ENCODE measurements at places on chromosomes 7 and 10.
A peak's percentile ranks its signal among the peaks of the same experiment; 100 is the strongest.

DNA sequence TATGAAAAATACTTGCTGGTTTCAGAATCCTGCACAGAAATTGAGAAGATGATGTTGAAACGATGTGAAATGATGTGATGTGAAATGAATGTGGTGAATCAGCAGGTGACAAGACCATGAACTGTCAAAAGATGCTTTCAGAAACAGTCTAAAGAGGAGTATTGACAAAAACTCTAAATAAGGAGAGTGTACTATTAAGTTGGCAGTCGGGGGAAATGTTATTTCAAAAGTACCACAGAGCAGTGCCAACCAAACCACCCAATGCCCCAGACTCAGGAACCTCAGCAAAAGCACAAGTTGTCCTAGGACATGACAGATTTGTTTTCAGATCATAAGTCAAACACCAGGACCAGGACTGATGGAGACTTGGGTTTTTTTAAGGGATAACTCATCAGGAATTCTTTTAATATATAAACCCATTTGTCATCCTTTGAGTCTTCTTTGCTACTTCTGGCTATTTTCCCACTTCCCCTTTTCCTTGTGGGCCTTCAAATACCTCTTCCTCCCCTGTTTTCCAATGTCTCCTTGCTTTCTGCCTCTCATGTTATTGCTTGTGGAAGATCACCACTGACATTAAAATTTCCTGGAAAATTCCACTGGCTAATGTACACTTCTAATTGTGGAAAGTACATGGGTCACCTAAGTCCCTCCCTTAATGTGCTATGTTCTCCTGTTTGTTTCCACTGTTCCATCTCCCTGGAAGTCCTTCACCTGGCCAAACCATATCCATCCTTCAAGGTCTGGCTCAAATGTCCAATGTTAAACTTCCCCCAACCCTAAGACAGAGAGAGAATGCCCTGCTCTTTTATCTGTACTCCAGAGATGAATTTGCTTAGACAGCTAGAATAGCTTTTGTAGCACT, 10.2 kb upstream of the PPP1R3C start:
- DNase-seq, result peak; percentile 53

- no peak for DNase-seq
Measured at GRCh38 chr7:154431045-154431444, 378.8 kb downstream of the DPP6 start.

GRCh38 chr7:115038158-115038557, 116.3 kb downstream of the MDFIC start:
- DNase-seq, result no peak

- no peak for DNase-seq
Measured at GRCh38 chr7:29099896-29100847, 46.2 kb downstream of the CPVL start.

GRCh38 chr7:134004829-134005505, 122.2 kb upstream of the LRGUK start:
- DNase-seq, result no peak

- peak; percentile 2 for DNase-seq
Measured at GRCh38 chr10:99484626-99485581, 47.8 kb upstream of the NKX2-3 start.

- no peak for DNase-seq
Measured at GRCh38 chr7:107890493-107890961, 456 bp upstream of the DLD start.

GRCh38 chr10:77079592-77080300, 557.9 kb downstream of the KCNMA1 start:
- no peak for DNase-seq

DNA sequence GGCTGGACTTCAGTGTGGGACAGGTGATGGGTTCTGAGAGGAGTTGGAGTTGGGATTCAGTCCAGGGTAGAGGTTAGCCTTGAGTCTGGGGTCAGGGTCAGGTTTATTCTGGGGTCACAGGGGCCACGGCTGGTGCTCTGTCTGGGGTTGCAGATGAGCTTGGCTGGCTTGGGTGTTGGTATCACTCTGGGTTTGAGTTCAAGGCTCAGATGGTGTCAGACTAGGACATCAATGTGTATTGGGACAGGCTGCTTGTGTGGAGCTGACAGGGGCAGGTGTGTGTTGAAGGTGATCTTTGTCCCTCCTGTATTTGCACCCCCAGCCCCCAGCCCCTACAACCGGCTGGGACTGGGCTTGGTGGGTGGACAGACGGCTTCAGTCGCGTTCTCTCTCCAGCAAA, 26.8 kb downstream of the TMEM270 start:
- DNase-seq, result no peak

GRCh38 chr10:21052709-21053104, 155.6 kb upstream of the NEBL start:
- DNase-seq, result no peak

DNA sequence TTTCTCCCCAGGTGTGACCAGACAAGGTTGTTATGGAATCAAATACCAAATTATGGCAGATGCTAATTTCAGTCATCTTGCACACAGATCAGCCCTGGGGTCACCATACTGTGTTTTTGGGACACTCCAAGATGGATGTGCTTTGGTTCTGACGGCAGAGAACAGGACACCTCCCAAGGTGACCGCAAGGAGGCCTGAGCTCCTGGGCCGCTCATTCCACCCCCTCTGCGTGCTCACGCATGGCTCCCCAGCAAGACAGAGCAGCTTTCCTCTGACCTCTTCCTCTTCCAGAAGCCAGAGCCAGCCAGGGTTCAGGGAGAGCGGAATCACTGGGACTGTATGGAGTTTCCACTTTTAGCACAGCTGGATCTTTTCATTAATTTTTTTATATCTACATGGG, 402.8 kb downstream of the DNAJB6 start:
- no peak for DNase-seq

GRCh38 chr7:121940918-121941317, 68.0 kb downstream of the PTPRZ1 start:
- DNase-seq, result no peak

Data from mammary epithelial cell (primary cell).